ENCODE measurements at places on chromosomes 1 and 21.
A peak's percentile ranks its signal among the peaks of the same experiment; 100 is the strongest.

DNA sequence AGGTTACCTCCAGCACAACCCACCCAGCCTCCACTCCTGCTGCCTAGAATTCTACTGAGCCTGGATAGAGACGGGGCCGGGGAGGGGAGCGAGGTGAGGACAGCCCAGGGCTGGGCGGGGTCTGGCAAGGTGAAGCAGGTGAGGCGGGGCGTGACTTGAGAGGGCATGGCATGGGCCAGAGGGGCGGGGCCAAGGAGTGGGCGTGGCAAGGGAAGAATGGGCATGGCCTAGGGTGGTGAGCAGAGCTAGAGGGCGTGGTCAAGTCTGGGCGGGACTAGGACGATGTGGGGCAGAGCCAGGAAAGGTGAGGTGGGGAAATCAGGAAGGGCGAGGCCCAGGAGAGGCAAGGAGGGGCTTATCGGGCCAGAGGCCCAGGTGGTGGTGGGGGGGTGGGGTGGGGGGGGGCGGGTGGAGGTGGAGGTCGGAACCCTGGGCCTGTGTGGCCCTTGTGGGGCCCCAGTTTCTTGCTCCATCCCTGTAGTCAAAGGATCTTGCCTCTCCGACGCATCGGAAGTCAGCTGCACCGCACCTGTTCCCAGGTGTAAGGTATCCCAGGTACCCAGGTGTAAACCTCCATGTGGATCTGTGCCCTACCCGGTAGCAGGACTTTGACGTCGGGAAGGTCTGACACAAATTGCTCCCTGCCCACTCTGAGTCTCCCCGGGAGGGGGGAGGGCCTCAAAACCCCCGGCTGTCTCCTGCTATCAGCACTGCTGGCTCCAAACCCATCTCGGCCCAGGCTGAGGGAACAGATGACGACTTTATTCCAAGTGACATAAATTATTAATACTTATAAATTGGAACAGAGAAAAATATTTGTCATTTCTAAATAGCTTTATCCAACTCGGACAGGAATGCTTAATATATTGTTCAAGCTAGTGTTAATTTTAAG lies 32.9 kb upstream of the UTS2 start:
- no peak for DNase-seq

DNA sequence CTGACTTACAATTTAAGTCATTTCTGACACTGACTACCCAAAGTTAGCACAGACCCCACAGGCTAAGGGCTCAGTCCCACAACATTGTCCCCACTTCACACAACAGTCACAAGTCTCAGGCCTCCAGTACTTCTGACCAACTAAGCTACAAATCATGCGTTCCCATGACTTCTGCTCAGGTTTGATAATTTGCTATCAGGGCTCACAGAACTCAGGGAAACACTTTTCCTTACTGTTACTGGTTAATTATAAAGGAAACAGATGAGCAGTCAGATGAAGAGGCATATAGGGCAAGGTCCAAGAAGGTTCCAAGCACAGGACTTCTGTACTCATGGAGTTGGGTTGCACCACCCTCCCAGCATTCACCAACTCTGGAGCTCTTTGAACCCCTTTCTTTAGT lies 151.2 kb upstream of the TNR start:
- no peak for DNase-seq

DNA sequence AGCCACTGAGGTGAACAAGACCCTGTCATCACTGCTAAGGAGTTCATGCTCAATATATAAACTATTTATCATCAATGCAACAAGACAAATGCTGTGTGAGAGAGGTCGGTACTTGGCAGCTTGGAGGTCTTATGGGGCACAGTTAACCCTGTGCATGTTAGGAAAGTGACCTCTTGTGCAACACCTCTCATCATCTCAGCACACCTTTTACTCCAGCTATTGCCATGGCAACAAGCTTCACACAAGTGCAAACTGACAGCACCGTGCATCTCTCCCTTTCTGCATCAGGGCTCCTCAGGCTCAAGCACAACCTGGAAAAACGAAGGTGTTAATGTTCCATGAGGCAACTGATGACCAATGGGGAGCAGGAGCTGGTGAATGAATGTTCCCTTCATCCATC lies 14.7 kb upstream of the MYSM1 start:
- DNase-seq: no peak

DNA sequence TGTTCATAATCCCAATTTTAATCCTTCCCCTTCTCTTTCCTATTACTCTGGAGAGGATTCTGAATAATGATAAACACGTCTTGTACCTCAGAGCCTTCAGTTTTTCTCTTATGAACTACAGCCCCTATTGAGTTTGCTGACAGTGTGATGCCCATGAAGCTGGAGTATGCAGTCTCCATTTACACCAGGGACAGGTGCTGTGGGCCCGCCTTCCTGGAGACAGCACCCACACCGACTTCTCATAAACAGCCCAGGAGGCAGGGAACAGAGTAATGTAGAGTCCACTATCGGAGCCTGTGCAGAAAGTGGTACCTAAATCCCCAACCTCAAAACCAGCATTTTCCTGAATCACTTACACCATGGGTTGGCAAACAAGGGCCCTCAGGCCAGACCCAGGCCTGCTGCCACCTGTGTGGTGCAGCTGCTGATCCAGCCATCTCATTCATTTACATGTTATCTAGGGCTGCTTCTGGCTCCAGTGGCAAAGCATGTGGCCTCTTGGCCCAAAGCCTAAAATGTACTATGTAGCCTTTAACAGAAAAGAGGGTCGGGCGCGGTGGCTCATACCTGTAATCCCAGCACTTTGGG lies 95.1 kb upstream of the KRTAP19-8 start:
- no peak for DNase-seq

DNA sequence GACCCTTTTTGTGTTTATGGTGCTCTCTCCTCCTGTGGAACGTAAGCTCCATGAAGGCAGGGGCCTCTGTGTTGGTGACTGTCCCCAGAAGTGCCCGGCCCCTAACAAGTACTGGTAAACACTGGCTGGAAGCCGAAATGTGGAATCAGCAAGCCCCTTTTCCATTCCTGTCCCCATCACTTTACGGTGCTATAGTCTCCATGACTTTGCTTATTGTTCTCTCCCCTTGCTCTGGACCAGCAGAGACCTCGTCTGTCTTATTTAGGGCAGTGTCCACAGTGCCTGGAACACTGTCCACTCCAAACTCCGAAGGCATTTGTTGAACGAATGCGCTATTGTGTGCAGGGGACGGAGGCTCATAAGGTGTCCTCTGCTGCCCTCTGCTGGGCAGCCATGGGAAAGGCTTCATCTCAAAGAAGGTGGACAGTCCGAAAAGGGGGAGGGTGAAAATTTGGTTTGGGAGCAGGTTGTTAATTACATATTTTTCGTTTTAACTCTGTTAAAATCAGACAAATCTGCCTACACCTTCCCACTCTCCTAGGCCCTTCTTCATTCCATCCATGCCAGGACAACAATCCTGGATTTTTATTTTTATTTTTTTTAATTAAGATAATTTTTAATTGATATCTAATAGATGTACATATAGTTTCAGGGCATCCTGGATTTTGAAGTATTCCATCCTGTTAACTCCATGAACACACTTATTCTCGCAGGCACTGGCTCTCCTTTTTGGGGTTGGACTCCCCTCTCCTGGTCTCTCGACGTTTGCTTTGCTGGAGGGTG lies 115.6 kb downstream of the PGBD5 start:
- peak; percentile 51 for DNase-seq

GRCh38 chr1:245807306-245807705 lies 652.5 kb downstream of the KIF26B start:
- no peak for DNase-seq

- peak; percentile 46 for DNase-seq
Observed at GRCh38 chr1:116373431-116374352, 648 bp downstream of the ATP1A1 start.

DNA sequence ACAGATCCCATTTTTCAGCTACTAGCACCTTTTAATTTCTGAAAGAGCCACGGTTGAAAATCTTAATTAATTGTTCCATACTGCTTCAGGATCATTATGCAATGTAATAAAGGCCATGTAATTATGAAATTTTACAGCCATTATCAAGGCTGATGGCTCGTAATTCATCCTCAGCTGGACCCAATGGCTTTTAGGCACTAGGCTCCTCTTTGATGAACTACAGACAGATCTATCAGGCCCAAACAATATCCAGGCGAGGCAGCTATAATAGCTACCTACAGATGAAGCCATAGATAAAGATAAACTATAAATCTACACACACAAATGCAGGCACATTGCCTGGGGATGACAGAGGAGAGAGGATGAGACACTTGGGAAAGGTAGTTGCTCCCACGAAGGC lies 110.5 kb upstream of the USH2A start:
- DNase-seq: no peak

- DNase-seq: no peak
Observed at GRCh38 chr1:157189986-157190982, 52.1 kb upstream of the ETV3 start.

DNA sequence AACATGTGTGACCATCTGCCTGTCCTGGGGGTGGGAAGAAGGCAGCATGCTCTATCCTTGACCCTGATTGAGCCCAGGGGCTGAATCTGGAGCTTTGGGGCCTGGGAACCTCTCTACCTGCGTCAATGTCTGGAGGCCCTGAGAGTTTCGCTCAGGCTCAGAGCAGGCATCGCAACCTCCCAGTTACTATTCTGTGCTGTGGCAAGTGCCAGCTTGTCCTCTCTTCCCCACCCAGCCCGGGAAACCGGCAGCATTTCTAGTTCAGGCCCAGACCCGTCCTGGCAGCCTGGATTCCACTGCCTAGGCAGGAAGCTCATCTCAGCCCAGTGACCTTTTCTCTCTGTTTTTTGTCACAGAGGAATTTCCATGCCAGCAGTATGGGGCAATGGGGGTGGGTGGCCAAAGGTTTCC lies 10.0 kb upstream of the IRF6 start:
- DNase-seq: no peak

- no peak for DNase-seq
Observed at GRCh38 chr1:218171302-218171893, 113.7 kb upstream of the RRP15 start.

DNA sequence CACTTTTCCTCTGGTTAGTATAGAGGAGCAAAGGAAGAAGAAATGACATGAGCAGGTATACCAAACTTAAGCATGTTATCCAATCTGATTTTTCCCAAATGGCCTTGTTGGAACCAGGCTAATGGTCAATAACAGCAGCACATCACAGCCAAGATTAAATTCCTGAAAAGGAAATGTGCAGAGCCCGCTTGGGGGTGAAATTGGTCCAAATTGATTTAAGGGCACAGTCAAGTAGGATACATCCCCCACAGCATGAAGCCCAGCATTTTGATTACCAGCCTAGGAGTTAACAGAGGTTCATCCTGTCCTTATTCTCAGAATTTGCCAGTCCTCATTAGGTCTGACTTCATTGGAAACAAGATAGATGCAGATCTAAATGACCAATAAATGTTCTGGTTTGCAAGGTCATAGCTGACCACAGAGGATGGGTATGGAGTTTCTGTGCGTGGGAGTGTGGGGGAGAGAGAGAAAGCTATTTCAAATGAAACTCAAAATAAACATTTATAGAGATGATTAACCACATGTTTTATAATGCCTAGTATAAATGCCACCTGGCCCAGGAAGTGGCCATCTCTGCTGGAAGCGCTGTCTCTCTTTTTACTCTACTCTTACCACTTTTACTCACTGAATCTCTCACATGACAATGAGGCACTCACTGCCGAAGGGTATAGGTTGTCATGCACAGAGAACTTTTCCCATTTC lies 38.7 kb downstream of the RGS5 start:
- no peak for DNase-seq

GRCh38 chr1:4109628-4109940 lies 209.5 kb upstream of the C1orf174 start:
- no peak for DNase-seq

GRCh38 chr1:101181930-101182329 lies 54.9 kb upstream of the S1PR1 start:
- DNase-seq: no peak

DNA sequence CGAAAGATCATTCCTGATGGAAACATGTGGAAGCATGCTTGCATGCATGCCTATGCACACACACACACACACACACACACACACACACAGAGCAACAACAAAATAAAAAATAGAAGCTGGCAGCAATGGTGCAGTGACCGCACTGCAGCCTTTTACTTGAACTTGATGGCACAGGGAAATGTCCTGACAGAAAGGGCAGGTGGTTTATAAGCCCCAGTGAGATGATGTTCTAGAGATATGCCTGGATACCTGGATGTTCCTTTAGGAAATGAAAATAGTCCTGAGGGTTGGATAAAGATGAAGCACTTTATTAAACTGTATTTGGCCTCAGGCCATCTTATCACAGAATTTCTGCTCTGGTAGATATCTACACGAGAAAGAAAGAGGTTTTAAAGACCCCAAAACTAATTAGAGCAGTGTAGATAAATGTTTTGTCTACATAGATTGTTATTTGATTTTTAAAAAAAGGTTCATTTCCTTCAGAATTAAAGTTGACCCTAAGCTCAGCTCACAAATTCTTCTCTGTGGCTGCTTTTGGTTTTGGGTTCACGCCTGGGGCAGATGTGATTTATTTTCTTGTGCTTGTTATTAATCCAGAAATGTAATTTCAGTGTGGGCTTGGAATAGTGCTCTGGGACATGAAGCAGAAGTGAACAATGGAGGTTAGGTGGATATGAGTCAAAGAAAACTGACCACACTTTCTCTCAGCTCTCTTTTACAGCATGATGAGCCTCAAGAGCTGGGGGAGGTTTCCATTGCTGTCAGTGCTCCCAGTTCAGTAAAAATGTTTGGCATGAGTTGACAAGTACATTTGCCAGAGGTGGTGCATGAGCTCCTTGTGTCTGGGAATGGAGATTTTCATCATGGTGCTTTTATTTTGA lies 22.9 kb downstream of the ADAM30 start:
- DNase-seq: no peak

GRCh38 chr1:180156201-180156600 lies 1.5 kb downstream of the QSOX1 start:
- DNase-seq: no peak

DNA sequence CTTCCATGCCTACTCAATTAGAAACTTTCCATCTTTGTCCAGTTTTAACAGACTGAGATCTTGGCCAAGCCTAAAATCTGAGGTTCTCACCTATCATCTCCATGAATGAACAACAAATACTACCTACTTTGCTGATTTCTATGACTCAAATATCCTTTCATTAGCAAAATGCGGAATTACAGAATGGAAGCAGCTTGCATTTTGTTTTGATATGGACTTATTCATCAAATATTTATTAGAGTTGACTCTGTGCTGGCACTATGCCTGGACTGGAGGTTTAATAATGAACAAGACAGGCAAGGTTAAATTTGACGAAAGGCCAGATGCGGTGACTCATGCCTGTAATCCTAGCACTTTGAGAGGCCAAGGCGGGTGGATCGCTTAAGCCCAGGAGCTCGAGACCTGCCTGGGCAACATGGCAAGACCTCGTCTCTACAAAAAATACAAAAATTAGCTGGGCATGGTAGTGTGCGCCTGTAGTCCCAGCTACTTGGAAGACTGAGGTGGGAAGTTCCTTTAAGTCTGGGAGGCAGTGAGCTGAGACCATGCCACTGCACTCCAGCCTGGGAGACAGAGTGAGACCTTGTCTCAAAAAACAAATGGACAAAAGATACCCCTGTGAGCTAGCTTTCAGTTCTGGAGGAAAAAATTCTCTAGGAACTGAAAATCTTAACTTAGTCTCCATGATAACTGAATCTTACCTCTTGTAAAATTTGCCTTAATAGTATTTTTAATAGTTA lies 29.4 kb upstream of the SOD1 start:
- DNase-seq: no peak
